ENCODE measurements at places on chromosomes 12 and 14.

- no peak for DNase-seq
These were observed 60.9 kb downstream of the SOX5 start for GRCh38 chr12:23888396-23889068.

DNA sequence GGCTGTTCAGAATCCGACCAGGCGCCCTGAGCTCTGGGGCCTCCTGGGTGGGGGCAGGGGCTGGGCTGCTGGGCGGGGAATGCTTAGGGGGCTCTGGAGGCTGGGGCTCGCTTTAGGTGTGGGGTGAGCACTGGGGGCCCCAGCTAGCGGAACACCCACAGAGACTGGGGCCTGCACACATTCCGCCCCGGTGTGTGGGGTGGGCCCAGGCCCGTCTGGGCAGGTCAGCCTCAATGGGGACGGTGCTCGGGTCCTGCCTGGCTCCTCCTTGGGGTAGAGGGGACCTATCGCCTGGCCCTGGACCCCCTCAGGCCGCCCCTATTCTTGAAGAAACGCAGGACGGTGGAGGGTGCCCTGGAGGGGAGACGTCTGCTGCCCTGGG is 364.8 kb downstream of the TMEM121 start:
- no peak for DNase-seq

DNA sequence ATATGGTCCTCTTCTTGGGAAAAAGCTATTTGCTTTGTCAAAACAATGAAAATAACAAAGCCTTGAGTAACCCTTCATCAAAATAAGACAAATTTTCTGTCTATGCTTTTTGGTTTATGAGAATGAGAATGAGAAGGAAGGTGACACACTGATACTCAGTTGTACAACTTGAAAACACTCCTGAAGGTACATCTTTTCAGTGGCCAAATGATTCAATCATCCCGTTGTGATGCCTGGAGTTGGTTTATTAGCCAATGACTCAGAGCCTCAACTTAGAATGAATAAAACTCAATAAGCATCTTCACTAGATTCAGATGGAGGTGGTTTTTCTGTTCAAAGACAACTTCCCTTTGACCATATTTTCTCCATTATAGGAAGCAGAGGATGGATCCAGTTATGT is 7.8 kb upstream of the CALM1 start:
- DNase-seq = no peak

GRCh38 chr14:94114589-94115057 is 4.1 kb downstream of the IFI27 start:
- DNase-seq = no peak

DNA sequence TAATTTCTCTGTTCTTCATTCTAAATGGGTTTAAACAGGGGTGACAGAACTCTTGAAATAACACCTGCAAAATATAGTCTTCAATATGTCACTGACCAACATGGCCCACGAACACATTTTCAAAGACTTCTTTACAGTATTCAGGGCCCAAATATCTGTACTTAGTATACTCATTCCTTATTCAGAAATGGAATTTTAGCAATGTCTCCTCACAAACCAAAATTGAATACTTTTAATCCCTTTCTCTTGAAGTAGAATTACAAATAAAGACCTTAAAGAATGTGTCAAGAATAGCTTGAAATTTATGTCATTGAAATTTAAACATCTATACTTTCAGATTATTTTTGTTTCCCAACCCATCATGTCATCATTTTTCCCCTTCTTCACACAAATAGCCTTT is 263.1 kb downstream of the LRIG3 start:
- no peak for DNase-seq

DNA sequence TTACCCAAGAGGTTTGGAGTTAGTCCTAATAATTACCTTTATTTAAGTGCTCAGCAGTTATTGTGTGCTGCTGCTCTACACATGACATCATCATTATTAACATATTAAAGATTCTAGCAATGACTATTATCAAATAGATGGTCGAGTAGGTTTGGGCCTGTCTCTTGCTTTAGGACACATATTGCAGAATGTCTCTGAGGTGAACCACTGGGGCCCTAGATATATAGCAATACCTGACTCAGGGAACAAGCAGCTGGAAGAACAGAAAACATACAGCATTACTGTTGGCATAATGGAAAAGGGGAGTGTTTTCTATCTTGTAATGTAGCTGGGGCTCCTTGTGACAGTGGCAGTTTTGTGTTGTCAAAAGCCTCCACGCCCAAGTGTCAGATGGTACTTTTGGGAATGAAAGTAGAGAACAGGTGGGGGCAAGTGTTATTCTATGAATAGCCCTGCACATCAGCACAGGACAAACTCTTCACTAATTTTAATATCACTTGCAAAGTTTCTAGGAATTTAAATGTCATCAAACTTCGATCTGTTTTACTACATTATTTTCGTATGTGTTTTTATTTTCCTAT is 54.6 kb downstream of the C12orf56 start:
- DNase-seq = no peak

Data from caudate nucleus (tissue), 63 donors.